ENCODE measurements at places on chromosomes 3 and 15. TPM values are rescaled to one million over a fixed set of nuclear protein-coding genes. Genes with fewer than 3 reads are reported as not detected.
A peak's percentile ranks its signal among the peaks of the same experiment; 100 is the strongest.

DNA sequence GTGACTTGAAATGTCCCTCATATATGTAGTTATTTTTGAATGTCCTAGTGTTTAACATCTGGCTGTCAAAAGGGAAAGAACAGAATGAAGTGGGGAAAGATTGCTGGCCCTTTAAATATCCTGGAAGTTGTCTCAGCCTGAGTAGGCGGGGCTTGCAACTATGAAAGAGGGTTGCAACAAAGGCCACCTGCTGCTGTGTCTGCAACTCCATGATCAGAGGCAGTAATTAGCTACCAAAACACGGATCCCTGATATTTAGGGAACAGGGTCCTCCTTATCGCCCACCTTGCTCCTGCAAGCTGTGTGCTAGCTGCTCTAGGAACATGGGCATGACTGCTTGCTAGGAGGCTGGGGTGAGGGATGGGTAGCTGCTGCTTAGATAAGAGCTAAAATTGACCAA, 100.2 kb upstream of the CFAP20DC start:
- no peak for DNase-seq

GRCh38 chr15:90265271-90266060, at the start of gene NGRN:
TSS of gene NGRN (plus strand) at chr15:90265672. CDS start at chr15:90265713, 41 bp downstream.
- peak; percentile 53 for DNase-seq

- DNase-seq: no peak
Measured at GRCh38 chr15:80595396-80595795, 99.7 kb upstream of the ABHD17C start.

Gene SLC27A2
- polyA plus RNA-seq: 0.11 TPM

Gene PATL2
- polyA plus RNA-seq: 0.50 TPM
